Fibroblast of pulmonary artery (primary cell): ENCODE measurements at places on chromosomes 16 and 17.

DNA sequence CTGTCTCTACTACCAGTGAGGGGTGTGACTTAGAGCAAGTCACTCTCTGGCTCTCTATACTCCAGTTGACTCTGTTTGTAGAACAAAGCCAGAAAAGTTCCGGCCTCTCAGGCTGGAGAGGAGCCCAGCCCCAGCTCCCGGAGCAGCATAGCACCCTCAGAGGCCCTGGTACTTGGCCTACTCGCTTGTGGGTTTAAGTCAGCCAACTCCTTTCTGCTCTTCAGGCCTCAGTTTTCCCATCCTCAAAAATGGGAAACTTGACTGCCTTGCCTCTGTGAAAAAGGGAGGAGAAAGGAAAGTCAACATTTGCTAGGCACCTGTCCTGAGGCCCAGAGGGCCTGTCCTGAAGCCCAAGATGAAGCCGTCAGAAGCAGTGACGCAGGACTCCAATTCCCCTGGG is 1.1 kb downstream of the CHST6 start:
- DNase-seq, result no peak

DNA sequence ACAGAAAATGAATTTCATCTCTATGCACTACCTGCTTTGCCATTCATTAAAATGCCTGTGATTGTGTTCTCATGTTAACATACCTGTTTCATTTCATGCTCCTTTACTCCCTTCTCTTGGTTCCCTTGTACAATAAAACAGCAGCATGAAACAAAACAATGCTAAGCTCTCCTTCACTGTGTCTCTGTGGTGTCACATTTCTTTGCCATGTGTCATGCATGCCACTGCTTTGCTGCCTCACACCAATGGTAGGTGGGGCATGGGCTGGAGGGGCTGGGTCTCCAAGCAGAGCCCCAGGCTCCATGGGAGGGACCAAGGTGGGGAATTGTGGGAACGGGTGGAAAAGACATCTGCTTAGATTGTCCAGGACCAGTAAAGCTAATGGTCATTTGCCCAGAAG is 83.6 kb downstream of the RGS9 start:
- no peak for DNase-seq

GRCh38 chr17:60749050-60749449 is 71.4 kb downstream of the BCAS3 start:
- DNase-seq, result no peak

DNA sequence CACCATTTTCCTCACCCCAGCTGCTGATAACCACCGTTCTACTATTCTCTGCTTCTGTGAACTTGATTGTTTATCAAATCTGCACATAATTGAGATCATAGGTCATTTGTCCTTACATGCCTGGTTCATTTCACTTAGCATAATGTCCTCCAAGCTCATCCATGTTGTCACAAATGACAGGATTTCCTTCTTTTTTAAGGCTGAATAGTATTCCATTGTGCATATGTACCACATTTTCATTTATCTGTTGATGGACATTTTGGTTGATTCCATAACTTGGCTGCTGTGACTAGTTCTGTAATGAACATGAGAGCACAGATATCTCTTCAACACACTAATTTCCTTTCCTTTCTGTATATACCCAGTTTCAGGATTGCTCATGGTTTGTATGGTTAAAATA is 225.3 kb upstream of the TBX2 start:
- DNase-seq, result no peak

- no peak for DNase-seq
These were observed 84.6 kb downstream of the C16orf78 start for GRCh38 chr16:49458243-49458642.

- peak; percentile 97 for DNase-seq
These were observed 5.6 kb downstream of the CPNE7 start for GRCh38 chr16:89581045-89581695.

- DNase-seq, result no peak
These were observed 527.2 kb downstream of the TMEM114 start for GRCh38 chr16:8063159-8063558.

DNA sequence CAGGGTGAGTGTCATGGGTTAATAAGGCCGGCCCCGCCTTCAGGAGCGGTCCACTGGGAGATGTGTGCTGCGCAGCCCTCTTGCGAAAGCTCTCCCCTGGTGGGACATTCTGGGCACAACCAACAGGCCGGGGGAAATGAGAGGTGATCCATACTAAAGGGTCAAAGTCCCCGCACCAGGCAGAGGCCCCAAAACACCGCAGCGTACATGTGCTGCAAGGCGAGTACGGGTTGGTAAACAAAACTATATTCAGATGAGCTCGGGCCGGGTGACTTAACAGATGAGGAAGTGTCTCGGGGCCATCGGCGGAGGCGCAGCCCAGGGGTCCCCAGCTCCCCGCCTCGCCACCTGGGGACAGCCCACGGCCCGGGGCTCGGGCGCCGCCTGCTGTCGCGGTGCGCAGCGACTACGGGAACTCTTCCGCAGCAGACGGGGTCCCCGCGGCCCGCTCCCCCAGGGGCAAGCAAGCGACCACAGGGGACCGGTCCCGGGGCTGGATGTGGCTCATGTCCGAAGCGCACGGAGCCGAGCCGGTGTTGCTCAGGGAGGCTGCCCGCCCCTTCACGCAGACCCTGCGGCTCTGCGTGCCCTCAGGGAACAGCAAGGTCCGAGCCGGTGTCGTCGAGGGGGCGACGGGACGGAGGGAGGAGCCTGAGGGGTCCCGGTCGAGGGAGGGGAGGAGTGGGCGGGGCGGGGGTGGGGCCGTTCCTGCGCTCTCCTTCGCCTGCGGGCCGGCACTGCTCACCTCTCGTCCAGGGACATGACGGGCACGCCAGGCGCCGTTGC is at the start of gene RAB37:
Gene RAB37, plus strand, starts transcription at position 744 of the 786 bp plus-strand sequence. Its CDS starts 17 bp downstream, at position 761.
- no peak for DNase-seq

- no peak for DNase-seq
These were observed 228.3 kb upstream of the HSBP1 start for GRCh38 chr16:83579436-83579835.

DNA sequence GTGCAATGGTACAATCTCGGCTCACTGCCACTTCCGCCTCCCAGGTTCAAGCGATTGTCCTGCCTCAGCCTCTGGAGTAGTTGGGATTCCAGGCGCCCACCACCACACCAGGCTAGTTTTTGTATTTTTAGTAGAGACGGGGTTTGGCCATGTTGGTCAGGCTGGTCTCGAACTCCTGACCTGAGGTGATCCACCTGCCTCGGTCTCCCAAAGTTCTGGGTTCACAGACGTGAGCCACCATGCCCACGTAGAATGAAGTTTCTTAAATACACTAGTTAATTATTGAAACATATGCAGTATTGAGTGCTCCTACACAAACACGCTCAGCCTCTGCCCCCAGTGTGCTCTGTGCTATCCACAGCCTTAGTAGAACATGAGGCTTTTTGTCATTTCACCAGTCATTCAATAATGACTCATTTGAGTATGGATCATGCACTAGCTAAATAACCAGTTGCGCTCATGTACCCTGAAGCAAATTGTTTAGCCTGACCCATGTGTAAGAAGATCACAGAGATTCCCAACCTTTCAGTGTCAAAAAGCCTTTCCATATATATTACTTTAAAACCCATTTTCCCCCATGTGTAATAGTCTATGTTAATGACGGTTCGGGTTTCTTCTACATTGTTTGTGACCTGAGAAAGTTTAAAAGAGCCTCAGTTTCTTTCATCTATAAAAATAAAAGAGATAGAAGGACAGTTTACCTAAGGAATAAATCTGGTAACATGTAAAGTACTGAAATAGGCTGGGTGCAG is 49.7 kb downstream of the TUBD1 start:
- peak; percentile 98 for DNase-seq

DNA sequence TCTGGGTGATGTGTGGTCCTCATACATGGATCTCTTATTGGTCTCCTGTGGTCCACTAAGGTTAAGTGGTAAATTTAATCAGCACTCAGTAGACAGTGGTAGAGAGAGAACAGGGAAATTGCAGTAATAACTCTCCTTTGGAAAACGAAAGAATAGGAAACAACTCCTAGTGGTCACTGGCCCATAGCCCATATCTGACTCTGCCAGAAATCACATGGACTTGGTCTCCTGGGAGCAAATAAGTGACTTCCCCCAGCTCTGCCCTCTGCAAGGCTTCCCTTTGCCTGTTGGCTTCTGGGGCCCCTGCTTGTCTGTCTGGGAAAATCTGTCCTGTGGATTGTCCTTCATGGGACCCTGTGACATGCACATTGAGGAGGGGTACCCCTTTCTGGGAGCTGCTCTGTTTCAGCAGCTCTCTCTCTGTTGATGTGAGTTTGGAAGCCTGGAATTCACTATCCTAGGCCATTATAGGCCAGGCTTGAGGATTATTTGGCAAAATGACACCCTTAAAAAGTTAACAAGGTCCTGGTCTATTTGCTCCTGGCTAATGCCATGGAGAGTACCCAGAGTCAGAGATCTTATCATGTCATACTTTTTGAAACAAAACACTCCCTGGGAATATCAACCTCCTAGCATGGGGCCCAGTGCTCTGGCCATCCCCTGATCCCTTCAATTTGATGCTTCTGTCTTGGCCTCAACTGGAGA is 58.0 kb upstream of the HNF1B start:
- DNase-seq, result peak; percentile 72

- peak; percentile 36 for DNase-seq
These were observed 24.4 kb downstream of the NAA60 start for GRCh38 chr16:3467921-3468320.

DNA sequence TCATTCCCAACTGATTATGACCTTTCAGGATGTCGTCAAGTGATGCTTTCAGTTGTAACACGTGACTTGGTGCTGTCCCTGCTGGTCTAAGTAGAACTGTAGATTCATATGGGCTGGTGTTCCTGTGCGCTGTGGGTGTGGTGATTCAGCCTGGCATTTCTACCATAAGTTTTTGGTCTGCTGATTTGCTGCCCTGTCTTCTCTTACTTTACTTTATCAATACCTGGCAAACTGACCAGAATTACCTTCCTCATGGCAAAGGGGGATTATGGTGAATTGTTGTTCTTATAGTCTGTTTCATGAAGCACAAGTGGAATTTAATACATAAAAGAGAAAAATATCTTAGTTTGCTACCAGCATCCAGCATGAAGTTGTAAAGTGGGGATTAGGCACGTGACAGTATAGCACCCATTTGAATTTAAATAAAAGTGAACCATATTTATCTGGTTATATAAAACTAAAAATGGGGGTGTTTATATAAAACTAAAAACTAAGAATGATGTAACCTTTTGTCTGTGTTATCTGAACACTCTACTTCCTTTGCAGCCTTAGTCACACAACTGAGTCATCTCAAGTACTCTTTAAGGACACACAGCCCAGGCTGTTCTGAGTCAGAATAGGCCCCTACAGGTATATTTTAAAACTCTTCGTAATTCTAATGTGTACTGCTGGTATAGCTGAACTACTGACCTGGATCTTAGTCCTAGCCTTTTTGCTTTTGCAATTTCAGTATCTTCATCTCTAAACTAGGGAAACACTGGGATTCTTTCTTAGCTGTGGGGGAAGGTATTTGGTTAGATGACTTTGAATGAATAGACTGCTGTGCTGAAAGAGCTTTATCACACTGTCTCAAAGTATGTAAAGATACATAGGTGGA is 28.3 kb downstream of the TTC19 start:
- peak; percentile 91 for DNase-seq

GRCh38 chr16:75088934-75089333 is 27.6 kb downstream of the LDHD start:
- no peak for DNase-seq

DNA sequence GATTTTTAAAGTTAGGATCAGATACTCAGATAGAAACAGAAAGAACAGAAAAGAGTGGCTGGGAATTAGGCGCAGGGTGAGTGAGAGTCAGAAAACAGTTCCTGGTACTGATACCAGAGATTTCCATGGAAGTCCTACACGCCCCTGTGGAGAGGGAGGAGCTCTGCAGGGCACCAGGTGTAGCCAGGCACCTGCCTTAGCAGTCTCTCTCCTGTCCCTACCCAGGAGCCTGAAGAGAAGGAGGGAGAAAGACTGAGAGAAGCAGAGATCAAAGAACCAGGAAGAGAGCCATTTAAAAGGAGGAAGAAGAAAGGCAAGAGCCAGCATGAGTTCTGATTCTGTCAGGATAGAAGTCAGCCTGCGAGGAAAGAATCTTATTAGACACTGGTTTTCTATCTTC is 65.0 kb downstream of the CBLN1 start:
- DNase-seq, result no peak

DNA sequence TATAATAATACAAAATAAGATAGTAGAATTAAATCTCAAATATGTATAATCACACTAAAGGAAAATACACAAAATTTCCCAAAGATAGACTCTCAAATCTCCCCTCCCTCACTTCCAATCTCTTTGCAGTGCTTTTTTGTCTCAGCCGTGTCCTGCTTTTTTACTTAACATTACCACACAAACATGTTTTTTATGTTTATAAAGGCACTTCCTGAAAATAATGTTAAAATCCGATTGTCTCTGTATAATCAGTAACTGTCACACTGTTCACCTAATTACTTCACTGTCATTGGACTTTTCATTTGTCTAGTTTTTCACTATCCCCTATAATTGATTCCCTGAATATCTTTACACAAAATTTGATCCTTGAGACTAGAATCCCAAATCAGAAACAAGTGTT is 38.2 kb upstream of the ALDH3A2 start:
- DNase-seq, result no peak

GRCh38 chr16:53064081-53064578 is 9.3 kb downstream of the CHD9 start:
- DNase-seq, result no peak

DNA sequence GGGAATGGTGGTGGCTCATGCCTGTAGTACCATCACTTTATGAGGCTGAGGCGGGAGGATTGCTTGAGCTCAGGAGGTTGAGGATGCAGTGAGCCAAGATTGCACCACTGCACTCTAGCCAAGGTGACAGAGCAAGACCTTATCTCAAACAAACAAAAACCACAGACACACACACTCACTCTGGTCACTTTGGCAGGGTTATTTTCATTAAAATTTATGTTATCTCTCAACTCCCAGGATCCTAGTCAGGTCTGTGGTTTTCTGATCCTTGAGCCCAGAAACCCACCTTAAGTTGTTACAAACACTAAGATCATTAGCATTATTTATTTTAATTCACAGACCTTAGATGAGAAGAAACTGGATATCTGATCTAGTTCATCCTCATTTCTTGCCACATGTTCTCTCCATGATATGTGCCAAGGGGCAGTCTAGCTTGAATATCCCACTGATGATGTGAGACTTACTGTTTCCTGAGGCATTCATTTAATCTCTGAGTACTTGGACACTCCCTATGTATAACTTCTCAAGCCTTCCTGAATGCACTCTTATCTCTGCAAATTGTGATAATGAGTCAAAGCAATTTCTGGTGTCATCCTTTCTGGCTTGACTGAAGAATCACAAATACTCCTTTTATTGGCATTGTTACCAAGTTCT is 9.6 kb downstream of the ABHD15 start:
- peak; percentile 42 for DNase-seq

DNA sequence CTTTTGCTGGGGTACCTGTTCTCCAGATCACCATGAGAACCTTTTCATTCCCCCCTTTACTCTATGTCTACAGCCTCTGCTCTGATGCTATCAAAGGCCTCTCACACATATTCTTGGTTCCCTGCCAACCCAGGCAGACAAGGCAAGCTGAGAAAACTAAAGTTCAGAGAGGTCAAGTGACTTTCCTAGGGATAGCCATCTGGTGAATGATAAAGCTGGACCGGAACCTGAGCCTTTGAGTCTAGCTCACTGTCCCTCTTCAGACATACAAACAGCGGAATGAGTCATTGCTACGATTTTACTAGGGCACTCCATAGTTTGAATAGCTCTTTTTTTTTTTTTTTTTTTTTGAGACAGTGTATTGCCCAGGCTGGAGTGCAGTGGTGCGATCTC is 73.3 kb downstream of the XYLT1 start:
- DNase-seq, result peak; percentile 46
